ENCODE measurements at places on chromosomes 13 and 19. TPM values are rescaled to one million over a fixed set of nuclear protein-coding genes. Genes with fewer than 3 reads are reported as not detected.

DNA sequence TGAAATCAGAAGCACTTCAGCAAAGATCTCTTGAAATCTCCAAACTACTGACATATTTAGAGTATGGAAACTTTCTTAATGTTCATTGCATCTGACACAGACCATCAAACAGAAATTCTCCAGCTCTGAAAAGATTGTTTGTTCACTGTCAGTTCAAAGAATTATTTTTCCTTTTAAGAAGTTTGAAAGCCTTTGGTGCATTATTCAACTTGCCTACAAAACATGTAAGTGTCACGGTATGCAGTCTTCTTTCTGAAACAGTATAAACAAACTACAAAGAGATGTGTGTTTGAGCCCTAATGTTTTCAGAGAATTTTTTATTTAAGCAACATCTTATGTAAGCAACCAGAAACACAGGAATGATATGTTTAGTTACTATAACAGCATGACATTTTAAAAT is 125.4 kb downstream of the FGF14 start:
- no peak overlapping the region for H3K27ac ChIP-seq
- H3K4me1 ChIP-seq = no peaks in the 10 kb centered on the region
- no peaks in the 10 kb centered on the region for H3K36me3 ChIP-seq
- no peak for DNase-seq

GRCh38 chr13:108734676-108735075 is 105.3 kb downstream of the MYO16 start:
- DNase-seq = no peak
- no peaks in the 10 kb centered on the region for H3K4me1 ChIP-seq
- H3K36me3 ChIP-seq = no peaks in the 10 kb centered on the region
- no peaks in the 10 kb centered on the region for H3K27me3 ChIP-seq
- H3K4me3 ChIP-seq = no peak overlapping the region

GRCh38 chr19:13961826-13962698 is 9.8 kb downstream of the DCAF15 start:
- no peaks in the 10 kb centered on the region for H3K27me3 ChIP-seq
- no peaks in the 10 kb centered on the region for H3K4me1 ChIP-seq
- no peak for DNase-seq

DNA sequence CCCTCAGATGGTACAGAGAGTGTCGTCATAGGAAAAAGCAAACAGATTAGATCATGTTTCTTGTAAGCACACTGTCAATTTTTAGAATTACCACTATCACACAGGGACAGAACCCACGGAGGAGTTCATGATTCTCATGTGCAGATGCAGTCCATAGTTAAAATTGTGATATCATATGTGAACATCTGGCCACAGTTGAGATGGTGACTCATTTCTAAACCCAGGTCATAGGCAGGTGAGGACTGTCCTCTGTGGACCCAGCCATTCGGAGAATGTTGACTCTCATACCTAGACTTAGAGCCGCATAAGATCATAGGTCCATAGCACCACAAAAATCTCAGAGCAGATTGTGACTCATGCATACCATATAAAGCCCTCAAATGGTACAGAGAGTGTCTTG is 17.8 kb upstream of the ZNF730 start:
- H3K27ac ChIP-seq = no peak overlapping the region
- H3K4me1 ChIP-seq = no peaks in the 10 kb centered on the region
- H3K27me3 ChIP-seq = no peaks in the 10 kb centered on the region
- H3K4me3 ChIP-seq = no peak overlapping the region

- H3K4me1 ChIP-seq = no peaks in the 10 kb centered on the region
- H3K27me3 ChIP-seq = no peaks in the 10 kb centered on the region
- H3K27ac ChIP-seq = no peak overlapping the region
Measured at GRCh38 chr13:47233734-47234133, 336.9 kb upstream of the HTR2A start.

GRCh38 chr19:33117501-33117900 is 14.4 kb upstream of the WDR88 start:
- peaks cover 14% of the 10 kb centered on the region for H3K36me3 ChIP-seq
- no peaks in the 10 kb centered on the region for H3K4me1 ChIP-seq
- no peak overlapping the region for H3K27ac ChIP-seq
- H3K27me3 ChIP-seq = no peaks in the 10 kb centered on the region
- H3K4me3 ChIP-seq = no peak overlapping the region

GRCh38 chr13:23598369-23598768 is 28.2 kb downstream of the TNFRSF19 start:
- no peak for DNase-seq
- H3K36me3 ChIP-seq = no peaks in the 10 kb centered on the region
- H3K27ac ChIP-seq = no peak overlapping the region
- H3K27me3 ChIP-seq = no peaks in the 10 kb centered on the region
- H3K4me1 ChIP-seq = no peaks in the 10 kb centered on the region

- H3K4me1 ChIP-seq = no peaks in the 10 kb centered on the region
- DNase-seq = no peak
- H3K27ac ChIP-seq = no peak overlapping the region
- no peak overlapping the region for H3K4me3 ChIP-seq
- no peaks in the 10 kb centered on the region for H3K27me3 ChIP-seq
- no peaks in the 10 kb centered on the region for H3K36me3 ChIP-seq
Measured at GRCh38 chr13:101309014-101309619, 107.2 kb downstream of the NALCN start.

GRCh38 chr13:82292334-82292733 is 1589.9 kb downstream of the SLITRK1 start:
- no peaks in the 10 kb centered on the region for H3K4me1 ChIP-seq
- H3K27me3 ChIP-seq = no peaks in the 10 kb centered on the region
- no peak for DNase-seq
- H3K36me3 ChIP-seq = no peaks in the 10 kb centered on the region
- no peak overlapping the region for H3K4me3 ChIP-seq
- no peak overlapping the region for H3K27ac ChIP-seq

DNA sequence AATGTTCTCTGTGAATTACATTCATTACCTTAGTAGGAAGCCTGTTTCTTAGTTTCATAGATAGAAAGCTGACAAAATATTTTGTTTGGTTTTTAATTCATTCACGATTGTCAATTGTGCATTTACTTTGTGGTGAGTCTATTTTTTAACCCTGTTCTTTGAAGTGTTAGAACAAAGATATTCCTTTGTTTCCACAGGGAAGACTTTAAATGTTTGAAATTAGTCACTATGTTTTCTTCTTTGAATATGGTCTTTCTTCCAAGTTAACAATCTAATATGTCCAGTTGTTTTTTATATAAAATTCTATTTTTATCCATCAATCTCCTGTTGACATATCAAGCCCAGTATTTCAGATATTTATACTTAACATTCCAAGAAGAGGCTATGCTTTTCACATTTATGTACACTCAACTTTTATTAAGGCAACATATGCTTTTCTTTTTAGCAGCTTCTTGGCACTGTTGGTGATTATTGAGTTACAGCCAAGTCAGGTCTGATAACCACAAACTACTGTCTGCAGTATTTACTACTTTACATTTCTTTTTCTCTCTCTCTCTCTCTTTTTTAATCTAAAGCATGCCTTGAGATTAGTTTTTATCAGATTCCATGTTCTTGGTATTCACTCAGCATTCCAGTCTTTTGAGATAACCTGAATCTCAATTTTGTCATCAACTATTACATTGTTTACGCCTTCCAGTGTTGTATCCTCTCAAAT is 812.8 kb upstream of the SLC10A2 start:
- no peak overlapping the region for H3K4me3 ChIP-seq
- no peaks in the 10 kb centered on the region for H3K27me3 ChIP-seq
- no peaks in the 10 kb centered on the region for H3K4me1 ChIP-seq

DNA sequence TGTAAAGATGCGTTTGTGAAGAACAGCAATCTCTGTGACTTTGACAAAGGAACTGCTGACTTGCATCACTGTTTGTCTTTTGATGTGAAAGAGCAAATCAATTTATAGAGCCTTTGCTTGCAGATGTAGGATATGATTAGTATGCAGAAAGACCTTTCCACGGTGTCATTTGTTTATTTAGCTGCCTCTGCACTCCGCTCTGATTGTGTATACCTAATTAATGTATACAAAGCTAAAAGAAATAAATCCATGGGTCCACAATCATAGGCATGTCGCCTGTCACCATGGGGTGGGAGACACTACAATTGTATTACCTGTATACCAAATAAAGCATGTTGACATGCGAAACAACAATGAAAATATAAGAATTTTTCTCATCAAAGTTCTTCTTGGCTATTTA is 410.7 kb downstream of the MZT1 start:
- H3K27me3 ChIP-seq = no peaks in the 10 kb centered on the region
- H3K27ac ChIP-seq = no peak overlapping the region
- H3K4me3 ChIP-seq = no peak overlapping the region
- no peaks in the 10 kb centered on the region for H3K4me1 ChIP-seq
- H3K36me3 ChIP-seq = no peaks in the 10 kb centered on the region

DNA sequence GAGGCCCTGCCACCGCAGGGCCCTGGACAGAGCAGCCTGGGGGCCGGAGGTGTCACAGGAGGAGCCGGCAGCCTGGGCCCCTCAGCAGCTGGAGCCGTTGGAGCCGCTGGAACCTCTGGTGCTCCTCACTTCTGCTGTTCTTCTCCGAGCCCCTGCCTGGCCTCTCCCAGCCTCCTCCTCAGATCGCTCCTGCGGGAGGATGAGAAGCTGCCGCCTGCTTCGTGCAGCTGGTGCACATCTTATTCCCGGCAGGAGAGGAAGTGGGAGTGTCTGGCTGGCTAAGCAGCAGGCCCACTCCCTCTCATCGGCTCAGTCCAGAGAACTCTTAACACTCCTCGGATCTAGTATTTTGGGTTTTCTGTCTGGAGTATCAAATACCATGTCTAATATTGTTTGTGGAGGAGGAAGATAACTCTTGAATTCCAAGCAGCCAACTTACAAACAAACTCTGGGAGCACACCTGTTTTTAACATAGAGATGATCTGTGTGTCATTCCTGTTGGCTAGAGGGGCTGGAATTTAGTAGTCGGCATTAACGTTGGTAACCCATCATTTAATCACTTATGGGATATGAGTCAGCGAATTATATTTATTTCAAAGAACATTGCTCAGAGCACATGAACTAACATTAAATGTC is 37.1 kb upstream of the RNF113B start:
- H3K27ac ChIP-seq = no peak overlapping the region
- H3K36me3 ChIP-seq = no peaks in the 10 kb centered on the region
- H3K4me1 ChIP-seq = no peaks in the 10 kb centered on the region
- DNase-seq = no peak
- H3K4me3 ChIP-seq = no peak overlapping the region

DNA sequence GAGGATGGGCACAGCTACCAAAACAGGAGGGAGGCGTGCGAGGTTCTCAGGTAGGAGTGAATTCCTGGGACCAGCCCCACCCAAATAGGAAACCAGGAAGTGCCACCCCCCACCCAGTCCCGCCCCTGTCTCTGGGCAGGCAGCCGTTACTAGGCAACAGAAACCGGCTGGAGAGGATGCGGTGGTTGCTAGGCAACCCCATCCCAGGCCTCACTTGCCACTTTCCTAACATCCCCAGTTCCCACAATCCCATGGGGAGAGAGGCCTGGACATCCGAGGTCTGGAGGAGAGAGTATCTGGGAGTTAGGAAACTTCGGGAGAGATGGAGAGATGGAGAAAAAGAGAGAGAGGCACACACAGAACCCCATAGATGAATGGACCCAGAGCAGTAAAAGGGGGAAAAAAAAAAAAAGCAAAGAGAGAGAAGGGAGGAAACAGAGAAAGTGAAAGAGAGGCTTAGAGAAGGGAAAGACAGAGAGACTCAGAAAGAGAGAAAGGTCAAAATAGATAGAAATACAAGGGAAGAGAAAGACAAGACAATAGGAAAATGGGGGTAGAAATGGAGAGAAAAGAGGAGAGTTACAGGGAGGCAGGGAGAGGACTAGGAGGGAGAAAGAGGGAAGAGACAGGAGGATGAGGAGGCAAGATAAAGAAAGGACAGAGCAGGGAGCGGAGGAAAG is 3.8 kb downstream of the GRIK5 start:
- H3K4me3 ChIP-seq = no peak overlapping the region
- DNase-seq = no peak

DNA sequence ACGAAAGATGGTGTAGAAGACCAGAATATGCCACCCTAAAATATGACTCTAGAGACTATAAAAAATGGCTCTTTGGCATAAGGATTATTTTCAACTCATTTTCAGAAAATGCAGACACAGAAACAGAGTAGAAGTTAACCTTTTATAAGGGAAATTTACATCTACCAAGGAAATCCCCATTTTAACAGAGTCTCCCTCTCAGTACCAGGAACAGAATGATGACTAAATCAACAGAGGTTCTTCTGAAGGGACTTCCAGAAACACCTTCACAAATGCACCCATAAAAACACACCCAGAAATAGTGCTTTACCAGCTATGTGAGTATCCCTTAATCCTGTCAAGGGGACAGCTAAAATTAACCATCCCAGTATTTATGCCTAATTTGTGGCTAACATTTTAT is 29.1 kb downstream of the PLPP2 start:
- DNase-seq = no peak
- no peak overlapping the region for H3K27ac ChIP-seq
- no peaks in the 10 kb centered on the region for H3K36me3 ChIP-seq
- H3K27me3 ChIP-seq = no peaks in the 10 kb centered on the region
- no peaks in the 10 kb centered on the region for H3K4me1 ChIP-seq

DNA sequence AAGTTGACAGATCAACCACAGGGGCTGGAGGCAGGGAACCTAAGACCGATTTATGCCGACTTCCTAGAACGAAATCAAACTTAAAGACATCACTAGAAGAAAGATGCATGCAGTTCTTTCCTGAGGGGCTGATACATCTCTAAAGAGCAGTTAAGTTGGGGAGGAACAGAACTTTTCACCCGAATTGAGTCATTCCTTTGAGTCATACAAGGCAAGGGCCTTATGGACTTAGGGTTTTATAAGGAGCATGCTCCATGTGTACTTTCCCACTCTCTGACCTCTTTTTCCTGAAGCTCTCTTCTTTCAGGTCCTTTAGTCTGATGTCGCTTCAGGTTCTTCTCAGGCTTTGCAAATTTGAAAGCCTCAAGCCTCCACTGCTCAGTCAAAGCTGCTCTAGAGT is 7.9 kb upstream of the FBXL3 start:
- H3K36me3 ChIP-seq = no peaks in the 10 kb centered on the region
- no peak overlapping the region for H3K27ac ChIP-seq
- no peaks in the 10 kb centered on the region for H3K27me3 ChIP-seq
- no peaks in the 10 kb centered on the region for H3K4me1 ChIP-seq
- H3K4me3 ChIP-seq = no peak overlapping the region

DNA sequence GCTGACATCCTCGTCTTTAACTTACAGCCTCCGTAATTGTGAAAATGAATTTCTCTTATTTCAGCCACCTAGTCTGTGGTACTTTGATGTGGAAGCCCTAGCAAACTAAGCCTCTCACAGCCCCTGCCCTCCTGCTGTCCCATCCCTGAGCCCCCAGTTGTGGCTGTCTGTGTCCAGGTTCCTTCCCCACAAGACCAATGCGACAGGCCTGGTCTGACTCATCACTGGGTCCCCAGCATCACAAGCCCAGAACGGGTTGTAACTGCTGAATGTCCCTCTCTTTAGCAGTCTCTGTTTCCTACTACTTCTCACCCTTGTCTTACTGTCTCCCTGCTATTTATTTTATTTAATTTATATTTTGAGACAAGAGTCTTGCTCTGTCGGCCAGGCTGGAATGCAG is 5.7 kb downstream of the POU2F2 start:
- no peaks in the 10 kb centered on the region for H3K27me3 ChIP-seq
- no peaks in the 10 kb centered on the region for H3K36me3 ChIP-seq
- peaks cover 32% of the 10 kb centered on the region for H3K4me1 ChIP-seq
- no peak for DNase-seq
- no peak overlapping the region for H3K4me3 ChIP-seq

F10 gene
- total RNA-seq = not detected

FAM216B gene
- not detected for total RNA-seq

MYH14 gene
- not detected for total RNA-seq

GNG7 gene
- total RNA-seq = 0.31 TPM

PBX4 gene
- total RNA-seq = 22.6 TPM

PSG7 gene
- total RNA-seq = not detected

ZNF468 gene
- total RNA-seq = 15.0 TPM
